Stimulated activated CD4-positive, alpha-beta T cell treated with anti-CD3 and anti-CD28 coated beads, Interleukin-12 subunit alpha, Interleukin-12 subunit beta, amount 100 ng/mL, for 24 hours (primary cell): ENCODE measurements at places on chromosomes 5 and 9.

- DNase-seq: no peak
Observed at GRCh38 chr9:114121227-114122135, 22.4 kb upstream of the KIF12 start.

- no peak for DNase-seq
Observed at GRCh38 chr5:141958113-141958512, at the start of gene PCDH12. PCDH12 (minus strand) TSS chr5:141958202; CDS start chr5:141957851, 351 bp downstream.

DNA sequence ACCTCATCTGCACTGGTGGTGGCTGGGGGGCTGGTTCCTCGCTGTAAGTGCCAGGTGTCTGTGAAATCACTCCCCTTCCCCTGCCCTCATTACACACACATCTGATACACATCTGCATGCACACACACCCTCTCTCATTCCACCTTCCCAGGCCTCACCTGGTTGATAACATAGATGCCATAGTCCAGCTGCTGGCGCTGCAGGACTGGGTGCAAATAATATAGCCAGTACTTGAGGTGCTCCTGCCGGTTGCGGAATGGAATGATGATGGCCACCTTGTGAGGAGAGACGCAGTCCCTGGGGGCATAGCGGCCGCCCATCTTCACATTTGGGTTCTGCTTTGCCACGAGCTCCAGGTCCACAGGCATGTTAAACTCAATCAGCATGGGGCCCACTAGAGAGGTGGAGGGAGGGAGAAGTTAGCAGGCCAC lies 32.1 kb downstream of the B4GALT1 start:
- no peak for DNase-seq

- DNase-seq: no peak
Observed at GRCh38 chr5:122921826-122922225, 76.4 kb downstream of the SNX24 start.

GRCh38 chr5:154767576-154767975 lies 12.4 kb downstream of the LARP1 start:
- no peak for DNase-seq

DNA sequence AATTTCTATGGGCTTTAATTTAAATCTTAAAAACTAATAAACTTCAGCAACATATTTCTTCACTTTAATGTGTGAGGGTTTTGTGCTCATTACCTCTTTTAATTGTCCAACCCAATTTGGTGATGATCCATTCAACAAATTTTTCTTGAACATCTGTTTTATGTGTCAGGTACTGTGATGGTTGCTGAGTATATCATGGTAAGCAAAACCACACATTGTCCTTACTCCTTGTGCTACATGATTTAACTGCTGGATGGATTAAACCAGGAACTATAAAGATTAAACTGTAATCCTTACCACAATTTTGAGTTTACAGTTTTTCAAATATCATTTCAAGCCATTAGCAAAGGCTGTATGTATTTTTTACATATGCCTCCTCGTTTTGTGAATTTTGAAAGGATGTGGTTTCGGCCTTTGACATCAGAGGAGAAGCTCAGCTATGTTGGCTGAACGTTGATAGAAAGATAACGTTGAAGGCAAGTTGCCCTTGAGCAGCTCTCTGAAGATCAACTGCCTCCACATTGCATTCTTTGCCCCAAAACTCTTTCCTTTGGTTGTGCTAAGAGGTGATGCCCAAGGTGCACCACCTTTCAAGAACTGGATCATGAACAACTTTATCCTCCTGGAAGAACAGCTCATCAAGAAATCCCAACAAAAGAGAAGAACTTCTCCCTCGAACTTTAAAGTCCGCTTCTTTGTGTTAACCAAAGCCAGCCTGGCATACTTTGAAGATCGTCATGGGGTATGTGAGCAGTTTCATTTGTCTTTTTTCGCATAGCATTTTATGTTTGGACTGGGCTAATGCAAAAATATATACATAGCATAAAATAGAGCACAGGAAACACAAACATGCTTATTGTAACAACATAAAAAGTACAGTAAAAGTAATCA lies at the start of gene ITK:
Gene ITK (plus strand): TSS at position 467 of the 891 bp plus-strand sequence. CDS start 138 bp downstream, at position 605.
- DNase-seq: no peak

GRCh38 chr5:24059006-24059405 lies 551.6 kb downstream of the PRDM9 start:
- DNase-seq: no peak

GRCh38 chr5:44365345-44365744 lies 23.9 kb downstream of the FGF10 start:
- no peak for DNase-seq

- no peak for DNase-seq
Observed at GRCh38 chr5:139698490-139699146, 50.5 kb downstream of the CXXC5 start.

- peak; percentile 83 for DNase-seq
Observed at GRCh38 chr9:128863647-128864046, 18.1 kb downstream of the KYAT1 start.

DNA sequence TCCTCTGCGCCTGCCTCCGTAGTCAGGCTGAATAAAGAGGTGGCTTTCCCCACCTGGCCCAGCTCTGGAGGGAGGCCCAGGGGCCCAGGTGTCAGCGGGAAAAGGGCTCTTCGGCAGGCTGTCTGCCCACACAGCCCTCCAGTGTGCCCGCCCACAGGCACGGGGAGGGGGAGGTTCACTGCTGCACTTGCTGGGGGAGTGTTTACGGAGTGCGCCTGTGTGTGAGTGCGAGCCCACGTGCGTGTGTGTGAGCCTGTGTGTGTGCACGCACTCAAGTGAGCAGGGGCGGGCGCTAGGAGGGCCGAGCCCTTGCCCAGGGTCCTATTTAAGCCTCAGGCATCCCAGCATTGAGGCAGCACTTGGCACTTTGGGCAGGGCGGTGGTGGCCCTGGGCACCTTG lies 10.9 kb downstream of the DNLZ start:
- DNase-seq: no peak
